ENCODE measurements at places on chromosomes 4 and X. TPM values are rescaled to one million over a fixed set of nuclear protein-coding genes. Genes with fewer than 3 reads are reported as not detected.

Gene IL1RAPL2
- total RNA-seq: not detected

Gene RIBC1
- 1.0 TPM for total RNA-seq

Gene NEUROG2
- total RNA-seq: not detected

Gene UGT2B28
- not detected for total RNA-seq

Gene AFF1
- 39.4 TPM for total RNA-seq

Data from dermis blood vessel endothelial cell (primary cell).